ENCODE measurements at places on chromosomes 6 and 20. TPM values are rescaled to one million over a fixed set of nuclear protein-coding genes. Genes with fewer than 3 reads are reported as not detected.
A peak's percentile ranks its signal among the peaks of the same experiment; 100 is the strongest.

Gene BEND6
- polyA plus RNA-seq = 1.2 TPM

Gene SLC22A7
- not detected for polyA plus RNA-seq

Gene TRPC4AP
- 51.9 TPM for polyA plus RNA-seq

Gene SYNE1
- 131 TPM for polyA plus RNA-seq

Gene CD83
- 16.3 TPM for polyA plus RNA-seq

Gene TSPO2
- 0.83 TPM for polyA plus RNA-seq

Gene LIME1
- polyA plus RNA-seq = 1.9 TPM

Gene WFDC13
- polyA plus RNA-seq = not detected

Gene ACSS2
- polyA plus RNA-seq = 49.1 TPM

Gene PEX3
- polyA plus RNA-seq = 18.1 TPM

DNA sequence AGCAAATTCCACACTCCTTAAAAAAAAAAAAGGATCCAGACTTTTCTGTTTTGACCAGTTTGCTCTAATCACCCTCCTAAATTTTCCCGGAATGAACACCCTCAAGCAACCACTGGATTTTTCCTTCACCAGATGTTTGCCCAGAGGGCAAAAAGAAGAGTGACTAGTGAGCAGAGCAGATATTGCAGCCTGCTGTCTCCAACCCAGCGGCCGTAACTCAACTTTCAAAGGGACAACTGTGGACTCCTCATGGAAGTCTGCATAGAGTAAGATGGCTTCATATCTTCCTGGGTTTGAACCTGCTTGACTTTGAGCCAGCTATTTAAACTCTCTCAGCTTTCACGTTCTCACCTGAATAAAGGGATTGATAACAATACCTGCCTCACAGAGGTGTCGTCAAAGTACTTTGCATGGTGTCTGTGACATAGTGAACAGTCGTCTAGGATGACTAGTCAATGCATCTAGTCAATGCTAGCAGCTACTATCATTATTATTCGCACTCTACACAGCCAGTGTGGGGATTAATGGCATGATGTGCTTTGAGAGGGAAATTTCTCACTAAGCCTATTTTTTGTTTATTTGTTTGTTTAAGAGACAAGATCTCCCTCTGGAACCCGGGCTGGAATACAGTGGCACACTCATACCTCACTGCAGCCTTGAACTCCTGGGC is 92.2 kb upstream of the HIVEP1 start:
- no peak for DNase-seq

- no peak for DNase-seq
Measured at GRCh38 chr6:117603821-117604220, 1.5 kb upstream of the GOPC start.

DNA sequence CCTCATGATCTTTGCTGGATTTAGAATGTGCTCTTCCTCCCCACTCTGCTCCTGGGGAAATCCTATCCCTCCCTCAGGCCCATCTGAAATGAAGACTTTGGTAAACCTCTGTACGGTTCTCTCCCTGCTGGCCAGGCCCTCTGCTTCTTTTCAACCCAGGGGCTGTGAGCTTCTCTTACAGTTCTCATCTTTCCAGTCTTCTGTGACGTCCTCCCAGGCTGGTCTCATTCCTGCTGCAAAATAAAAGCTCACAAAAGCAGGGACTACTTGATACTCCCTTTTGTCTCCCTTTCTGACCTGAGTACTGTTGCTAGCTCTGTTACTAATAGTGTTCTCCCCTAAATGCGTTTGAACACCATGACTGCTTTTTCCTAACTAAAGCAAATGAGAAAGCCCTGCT is 46.3 kb downstream of the UNC5CL start:
- no peak for DNase-seq

DNA sequence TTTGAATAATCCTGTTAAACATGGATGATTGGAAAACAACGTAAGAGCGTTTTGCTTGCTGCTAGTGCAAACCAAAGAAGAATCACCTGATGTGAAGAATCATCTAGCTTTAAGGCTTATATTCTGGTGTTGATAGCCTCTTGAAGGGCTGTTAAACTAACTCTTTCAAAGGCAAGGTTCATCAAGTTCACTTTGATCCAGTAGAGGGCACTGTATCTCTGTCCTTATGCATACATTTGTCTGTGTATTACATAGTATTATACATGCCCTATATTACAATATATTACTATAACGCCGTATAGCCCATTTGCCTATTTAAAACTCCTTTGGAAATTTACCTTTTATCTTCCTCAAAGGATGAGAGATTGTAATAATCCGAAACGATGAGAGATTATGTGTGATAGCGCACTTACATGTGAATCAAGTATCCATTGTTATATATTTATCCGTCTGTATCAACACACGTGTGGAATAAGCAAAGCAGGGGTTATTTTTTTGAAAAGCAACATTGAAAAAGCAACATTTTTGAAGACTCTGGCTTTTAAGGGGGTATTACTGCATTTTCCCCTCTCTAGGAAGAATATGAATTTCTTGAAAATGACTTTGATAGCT is 50.8 kb upstream of the NRN1 start:
- DNase-seq = peak; percentile 79

DNA sequence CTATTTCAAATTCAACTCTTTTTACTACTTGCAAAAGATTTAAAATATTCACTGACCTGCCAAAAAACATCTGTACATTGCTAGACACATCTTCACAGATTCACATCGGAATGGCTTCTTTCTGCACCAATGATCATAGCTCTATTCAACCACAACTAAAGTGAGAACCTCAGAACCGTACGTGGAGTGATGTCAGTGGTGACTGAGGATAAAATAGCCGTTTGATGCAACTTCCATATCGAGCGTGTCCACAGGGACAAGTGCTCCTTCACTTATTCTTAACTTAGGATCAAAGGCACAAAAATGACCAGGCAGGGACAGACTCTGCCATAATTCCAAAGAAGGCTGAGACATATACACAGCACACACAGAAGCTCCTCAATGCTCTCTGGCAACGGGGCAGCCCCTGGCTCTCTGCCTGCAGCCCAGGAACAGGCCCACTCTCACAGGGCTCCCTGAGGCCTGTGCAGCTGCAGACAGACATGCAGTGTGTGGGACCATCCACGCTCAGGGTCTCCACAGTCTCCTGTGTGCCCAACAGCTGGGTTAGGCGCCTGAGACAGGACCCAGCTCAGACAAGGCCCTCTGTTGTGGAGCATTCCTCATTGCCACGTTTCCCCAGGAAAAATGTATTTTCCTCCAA is 22.8 kb downstream of the FYN start:
- DNase-seq = no peak

DNA sequence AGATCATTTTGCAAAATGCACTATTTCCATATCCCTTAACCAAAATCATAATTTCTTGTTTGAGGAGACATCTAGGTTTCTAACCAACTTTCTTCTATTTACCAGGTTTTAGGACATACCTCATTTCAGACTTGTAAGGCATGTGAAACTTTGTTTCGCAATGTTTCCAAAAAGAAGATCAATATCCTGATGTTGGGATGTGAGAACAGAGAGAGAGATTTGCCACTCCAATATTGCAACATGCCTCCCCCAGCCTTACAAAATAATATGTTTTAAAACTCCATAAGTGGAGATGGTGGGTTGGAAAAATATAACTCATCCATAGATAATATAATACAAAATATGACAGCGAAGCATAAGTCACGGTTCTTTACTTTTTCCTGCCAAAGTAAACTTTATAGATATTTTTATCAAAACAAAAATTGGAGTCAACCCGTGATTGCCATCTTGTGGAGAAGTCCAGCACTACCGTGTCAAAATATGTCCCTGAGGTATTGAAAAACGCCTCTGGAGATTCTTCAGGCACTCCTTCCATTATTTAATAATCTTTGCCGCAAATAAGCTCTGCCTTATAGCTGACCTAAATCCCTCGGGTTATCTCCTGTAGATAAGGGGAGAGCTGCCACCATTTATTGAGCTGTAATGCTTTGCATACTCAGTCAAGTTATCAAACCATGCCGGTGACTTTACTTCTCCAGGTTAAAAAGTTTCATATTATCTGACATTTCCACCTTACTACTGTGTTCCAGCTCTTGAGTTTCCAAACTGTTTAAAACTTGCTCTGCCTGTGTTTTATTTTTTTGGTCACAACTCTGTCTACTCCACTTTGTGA is 534.2 kb downstream of the HACE1 start:
- peak; percentile 24 for DNase-seq

DNA sequence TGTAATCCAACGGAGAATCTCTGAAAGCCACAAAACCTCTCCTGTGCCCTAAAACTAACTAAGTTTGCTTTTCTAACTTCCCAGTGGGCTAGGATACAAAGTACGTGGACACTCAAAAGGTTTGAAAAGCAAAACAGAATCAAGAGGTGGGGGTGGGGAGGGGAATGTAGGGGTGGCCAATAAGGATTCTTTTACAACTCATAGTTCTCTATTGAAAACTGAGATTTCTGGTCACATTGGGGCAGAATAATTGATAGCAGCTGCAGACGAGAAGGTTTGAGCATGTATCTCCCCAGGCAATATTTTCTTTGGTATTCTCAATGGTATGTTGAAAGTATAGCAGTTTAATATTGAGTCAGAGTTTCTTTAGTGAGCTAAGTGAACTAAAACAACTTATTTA is 376.7 kb upstream of the CITED2 start:
- DNase-seq = peak; percentile 71

DNA sequence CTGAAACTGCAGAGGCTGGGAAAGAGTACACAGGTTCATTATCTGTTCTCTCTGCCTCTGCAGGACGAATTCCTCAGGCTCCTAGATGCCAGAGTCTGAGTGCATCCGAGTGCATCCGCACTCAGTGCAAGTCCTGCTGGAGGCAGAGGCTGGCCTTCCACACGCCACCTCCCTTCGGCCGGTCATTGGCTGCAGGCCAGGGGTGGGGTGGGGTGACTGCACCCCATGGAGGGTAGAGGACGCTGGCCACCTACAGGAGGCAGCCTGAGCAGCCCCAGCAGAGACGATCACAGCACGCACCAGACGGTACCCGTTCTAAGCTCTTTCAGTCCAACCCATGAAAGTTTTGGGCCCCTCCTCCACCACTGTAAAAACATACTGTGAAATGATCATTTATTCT is 11.7 kb downstream of the SFT2D1 start:
- no peak for DNase-seq

DNA sequence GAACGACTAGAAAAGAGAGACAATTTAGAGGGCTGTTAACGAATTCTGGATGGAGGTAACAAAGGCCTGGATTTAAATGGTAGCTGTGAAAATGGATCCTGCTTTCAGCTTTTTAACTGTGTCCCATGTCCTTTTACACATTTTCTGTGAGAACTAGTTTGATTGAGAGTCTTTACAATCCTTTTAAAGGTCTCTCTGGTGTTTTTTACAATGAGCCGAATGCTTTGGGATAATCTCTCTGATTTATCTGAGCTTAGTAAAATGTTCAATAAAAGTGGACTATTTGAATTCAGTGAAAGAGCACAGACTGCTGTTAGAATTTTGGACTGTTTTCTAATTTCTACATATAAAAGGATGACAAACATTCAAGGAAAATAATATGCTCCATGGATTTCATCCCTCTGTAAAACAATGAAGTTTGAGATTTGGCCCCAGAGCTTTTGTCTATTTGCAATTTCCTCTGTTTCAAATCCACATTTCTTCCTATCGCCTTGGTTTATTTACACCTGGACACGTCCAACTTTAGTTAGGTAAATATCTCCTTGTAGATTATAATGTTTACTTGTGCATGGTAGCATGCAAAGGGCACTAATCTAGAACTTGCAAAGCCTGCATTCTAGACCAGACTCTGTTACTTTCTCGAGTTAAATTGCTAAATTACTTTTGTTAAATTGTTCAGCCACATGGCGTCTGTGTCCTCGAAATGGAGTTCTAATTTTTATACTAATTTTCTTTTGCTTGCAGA is 871.0 kb upstream of the CITED2 start:
- no peak for DNase-seq

- no peak for DNase-seq
Measured at GRCh38 chr20:1298166-1298565, 30.8 kb downstream of the SDCBP2 start.

DNA sequence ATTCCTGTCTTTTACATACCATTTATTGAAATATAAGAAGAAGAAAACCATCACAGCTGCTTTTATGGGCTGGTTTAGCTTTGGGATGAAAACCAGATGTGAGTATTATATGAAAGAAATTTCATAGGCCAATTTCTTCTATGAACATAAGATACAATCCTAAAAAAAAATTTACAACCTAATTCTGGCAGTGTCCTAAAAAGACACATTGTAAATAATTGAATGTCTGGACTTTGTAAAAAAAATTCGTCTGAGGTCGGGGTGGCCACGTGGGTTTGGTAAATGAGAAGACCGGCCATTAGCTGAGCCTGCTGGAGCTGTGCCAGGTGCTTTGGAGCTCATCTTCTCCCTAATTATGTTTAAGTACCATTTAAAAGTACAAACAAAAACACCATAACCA is 26.8 kb downstream of the DACT2 start:
- peak; percentile 70 for DNase-seq

DNA sequence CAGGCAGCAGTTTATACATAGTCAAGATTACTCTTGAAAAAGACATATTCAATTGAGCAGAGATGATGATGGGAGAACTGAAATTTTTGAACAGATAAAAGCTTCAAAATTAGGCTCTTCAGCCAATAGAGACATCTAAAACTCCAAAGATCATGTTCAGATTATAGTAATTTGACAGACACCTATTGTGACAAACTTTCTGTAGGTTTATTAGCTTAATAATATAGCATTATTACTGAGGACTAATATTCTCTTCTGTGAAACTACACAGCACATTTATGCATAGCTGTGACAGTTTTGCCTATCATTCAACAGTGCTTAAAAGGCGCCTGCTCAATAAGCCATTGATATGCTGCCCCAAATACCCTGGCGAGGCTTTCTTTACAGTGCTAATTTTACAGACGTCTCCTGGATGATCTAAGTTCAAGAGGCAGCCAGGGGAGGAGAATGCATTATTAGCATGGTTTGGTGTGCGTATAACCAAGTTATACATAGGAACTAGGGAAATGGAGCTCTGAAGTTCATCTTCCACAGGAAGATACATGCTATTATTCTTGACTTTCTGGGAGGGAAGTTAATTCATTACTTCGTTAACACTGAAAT is 21.5 kb downstream of the PLAGL1 start:
- DNase-seq = no peak

- DNase-seq = no peak
Measured at GRCh38 chr6:31636698-31637596, 15.5 kb downstream of the BAG6 start.

GRCh38 chr20:25070821-25071473 is 11.0 kb downstream of the VSX1 start:
- DNase-seq = no peak

DNA sequence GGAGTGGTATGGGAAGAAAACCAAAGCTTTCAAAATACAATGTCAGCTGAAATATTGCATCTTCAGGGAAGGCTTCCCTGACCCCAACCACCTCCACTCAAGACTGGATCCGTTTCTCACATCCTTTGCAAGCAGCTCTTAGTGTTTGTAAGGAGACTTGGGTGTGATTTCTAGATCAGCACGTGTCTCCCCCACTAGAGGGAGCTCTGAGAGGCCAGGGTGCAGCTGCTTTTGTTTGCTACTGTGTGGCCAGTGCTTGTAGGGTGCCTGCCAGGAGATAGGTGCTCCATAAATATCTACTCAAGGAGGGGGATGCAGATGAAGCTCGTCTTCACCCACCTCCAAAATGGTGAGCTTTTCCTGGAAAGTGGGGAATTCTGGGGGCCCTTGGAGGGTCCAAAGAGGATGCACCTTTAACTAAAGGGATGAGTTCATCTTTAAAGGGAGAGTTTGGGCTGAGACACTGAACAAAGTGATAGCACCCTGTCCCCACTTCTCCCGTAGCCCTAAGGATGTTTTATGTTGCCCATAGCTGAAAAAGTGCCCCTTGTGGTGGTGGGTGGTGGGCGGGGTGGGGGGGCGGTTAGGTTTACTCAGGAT is 52.6 kb upstream of the MAFB start:
- peak; percentile 16 for DNase-seq

Measured in muscle of back (tissue), 13 donors.